ENCODE measurements at places on chromosomes 2 and 18.

DNA sequence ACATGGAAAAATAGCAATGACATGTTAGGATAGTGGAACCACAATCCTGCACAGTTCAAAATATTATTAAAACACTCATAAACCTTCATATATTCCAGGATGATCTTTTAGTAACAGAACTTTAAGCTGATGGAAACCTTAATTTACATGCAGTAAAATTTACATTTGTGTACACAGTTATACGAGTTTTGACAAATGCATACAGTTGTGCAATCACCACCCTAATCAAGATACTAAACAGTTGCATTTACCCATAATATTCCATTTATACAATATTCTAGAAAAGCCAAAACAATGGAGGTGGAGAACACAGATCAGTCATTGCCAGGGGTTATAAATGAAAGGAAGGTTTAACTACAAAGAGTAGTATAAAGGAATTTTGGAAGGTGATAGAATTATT, 117.6 kb downstream of the EXOC6B start:
- DNase-seq, result no peak

DNA sequence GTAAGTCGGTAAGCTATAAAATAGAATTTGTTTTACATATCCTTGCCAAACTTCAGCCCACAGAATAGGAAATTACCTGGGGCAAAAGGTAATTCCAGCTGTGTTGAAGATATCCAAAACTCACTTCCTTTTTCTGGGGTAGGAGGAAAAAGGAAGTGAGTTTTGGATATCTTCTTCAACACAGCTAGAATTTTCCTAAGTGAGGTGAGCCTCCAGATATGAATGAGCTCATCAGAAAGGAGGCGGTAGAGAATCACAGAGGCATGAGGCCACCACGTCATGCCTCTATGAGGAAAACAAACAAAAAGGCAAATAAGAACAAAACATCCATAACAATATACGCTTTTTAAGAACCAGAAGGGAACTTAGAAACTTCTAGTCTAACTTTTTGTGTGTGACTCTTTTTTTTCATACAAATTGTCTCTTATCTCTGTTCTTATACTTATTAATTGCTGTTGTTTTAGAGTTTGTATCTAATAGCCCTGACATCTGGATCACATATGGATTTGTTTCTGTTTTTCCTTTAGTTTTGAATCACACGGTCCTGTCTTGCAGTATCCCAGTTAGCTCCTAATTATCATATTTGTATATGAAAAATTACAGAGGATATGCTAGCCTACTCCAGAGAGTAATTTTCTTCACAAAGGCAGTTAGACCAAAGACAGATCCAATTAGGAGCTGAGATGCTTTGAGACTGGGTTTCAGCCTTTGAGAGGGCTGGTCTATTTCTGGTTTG, 104.5 kb downstream of the RBM43 start:
- no peak for DNase-seq

- no peak for DNase-seq
Observed at GRCh38 chr2:166031054-166031453, 77.5 kb upstream of the TTC21B start.

GRCh38 chr2:196592911-196593881, 46.3 kb upstream of the CCDC150 start:
- no peak for DNase-seq

DNA sequence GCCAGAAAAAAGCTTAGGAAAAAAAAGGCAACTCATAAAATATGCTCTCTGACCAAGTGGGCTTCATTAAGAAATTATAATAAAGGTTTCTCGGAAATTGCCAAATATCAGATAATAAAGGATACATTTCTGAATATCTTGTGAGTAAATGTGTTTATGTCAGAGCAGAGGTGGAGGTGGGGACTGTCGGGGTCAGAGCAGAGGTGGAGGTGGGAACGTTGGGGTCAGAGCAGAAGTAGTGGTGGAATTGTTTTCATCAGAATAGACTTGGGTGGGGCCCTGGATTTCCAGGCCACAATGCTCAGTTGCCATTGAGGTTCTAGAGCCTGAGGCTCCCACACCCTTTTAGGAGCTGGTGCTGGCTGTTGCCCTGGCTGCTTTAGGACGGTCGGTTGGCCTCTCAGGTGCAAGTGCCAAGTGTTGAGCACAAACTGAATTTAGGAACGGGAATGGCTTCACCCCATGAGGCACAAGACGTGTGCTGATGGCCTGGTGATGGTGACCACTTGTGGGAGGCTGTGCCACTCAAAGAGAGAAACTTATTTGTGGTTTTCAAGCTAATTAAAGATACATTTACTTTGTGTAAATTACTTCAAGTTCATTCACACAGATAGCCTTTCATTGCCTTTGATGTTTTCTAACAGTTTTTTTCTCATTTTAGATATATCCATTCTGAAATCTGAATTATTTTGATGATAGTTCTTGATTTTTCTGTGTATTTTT, 131.5 kb downstream of the ATP9B start:
- DNase-seq, result no peak

DNA sequence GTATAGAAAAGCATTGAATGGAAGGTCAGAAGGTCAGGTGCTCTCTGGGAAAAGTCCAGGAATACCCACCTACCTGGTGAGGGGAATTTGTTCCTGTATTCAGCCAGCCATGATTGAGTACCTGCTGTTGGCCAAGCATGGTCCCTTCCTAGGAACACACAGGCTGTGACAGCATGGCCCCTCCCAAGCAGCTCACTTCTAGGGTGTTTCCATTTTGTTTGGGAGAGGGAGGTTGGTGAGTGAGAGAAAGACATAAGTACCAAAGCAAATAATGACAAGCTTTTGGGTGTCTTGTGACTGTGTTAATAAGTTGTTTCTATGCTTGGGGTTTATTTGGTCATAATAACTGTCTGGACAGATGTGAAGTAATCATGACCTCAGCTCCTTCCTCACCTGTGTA, 46.3 kb downstream of the CABLES1 start:
- DNase-seq, result no peak

GRCh38 chr2:8607606-8608005, 74.2 kb upstream of the ID2 start:
- peak; percentile 72 for DNase-seq

GRCh38 chr2:10222-10875, 36.0 kb downstream of the FAM110C start:
- DNase-seq, result no peak

DNA sequence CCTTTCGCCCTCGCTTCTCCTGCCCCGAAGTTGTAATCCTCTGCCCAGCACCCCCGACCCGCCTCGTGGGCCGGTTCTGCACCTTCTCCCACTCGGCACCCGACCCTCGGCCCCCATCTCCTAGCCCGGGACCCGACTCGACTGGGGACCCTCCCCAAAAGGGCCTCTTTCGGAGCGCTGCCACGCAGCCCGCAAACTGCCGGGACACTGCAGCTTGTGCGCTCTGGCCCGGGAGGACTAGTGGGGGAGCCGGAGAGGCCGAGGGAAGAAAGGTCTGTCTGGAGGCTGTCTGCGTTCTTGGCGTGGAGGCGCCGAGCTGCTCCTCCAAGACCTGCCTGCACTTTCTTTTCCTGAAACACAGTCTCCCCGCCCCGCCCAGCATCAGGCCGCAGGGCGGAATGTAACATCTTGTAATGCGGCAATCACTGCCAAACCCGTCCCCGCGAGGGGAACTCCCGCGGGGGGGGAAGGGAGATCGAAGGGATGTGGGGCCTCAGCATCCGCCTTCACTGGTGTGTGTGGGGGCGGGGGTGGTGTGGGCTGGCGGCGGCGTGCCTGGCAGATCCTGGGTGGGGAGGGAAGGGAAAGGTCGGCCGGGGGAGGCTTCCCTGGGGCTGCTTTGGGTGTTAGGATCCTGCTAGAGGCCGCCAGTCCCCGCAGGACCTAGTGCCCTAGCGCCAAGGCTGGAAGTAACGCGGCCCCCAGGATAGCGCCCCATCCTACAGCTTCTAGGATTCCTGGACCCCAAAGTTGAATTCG, 7.4 kb downstream of the DLX2 start:
- no peak for DNase-seq

- no peak for DNase-seq
Observed at GRCh38 chr2:146437712-146438111, 1407.1 kb upstream of the ACVR2A start.

- no peak for DNase-seq
Observed at GRCh38 chr18:79531926-79532312, 136.2 kb downstream of the NFATC1 start.

- no peak for DNase-seq
Observed at GRCh38 chr2:106095478-106096298, 98.4 kb downstream of the UXS1 start.

GRCh38 chr18:49648326-49648725, 86.5 kb downstream of the LIPG start:
- DNase-seq, result no peak

DNA sequence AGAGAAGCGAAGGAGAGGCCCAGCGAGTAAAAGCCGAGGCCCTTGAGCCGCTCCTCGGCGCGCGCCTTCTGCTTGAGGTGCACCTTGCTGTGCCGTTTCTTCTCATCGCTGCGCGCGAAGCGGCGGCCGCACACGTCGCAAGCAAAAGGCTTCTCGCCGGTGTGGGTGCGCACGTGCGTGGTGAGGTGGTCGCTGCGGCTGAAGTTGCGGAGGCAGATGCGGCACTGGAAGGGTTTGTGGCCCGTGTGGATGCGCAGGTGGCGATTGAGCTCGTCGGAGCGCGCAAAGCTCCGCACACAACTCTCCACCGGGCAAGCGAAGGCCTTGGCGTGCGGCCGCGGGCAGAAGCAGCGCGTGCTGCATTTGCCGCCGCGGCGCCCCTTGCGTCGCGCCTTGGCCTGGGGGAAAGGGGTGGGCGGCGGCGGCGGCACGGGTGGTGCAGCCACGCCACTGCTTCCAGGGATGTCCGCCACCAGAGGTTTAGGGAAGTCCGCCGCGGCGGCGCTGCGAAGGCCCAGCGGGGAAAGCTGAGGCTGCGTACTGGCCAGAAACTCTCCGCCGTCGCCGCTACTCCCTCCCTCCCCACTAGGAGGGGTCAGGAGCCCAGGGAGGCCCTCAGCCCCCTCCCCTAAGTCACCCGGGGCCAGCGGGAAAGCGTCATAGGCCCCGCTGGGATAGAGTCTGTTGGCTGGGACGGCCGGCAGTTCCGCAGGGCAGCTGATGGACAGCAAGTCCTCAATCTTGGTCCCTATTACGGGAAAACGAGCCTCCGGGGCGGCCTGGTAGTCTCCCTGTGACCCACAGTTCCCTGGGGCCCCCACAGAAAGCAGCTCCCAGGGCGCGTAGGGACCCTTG, 1.7 kb downstream of the EGR4 start:
- DNase-seq, result no peak

GRCh38 chr18:63240531-63241316, 78.8 kb downstream of the BCL2 start:
- DNase-seq, result no peak

- no peak for DNase-seq
Observed at GRCh38 chr2:209763106-209763505, 8.5 kb upstream of the UNC80 start.

GRCh38 chr2:191835539-191836350, 11.1 kb downstream of the CAVIN2 start:
- no peak for DNase-seq

- no peak for DNase-seq
Observed at GRCh38 chr2:197191177-197191939, 119.2 kb downstream of the ANKRD44 start.

DNA sequence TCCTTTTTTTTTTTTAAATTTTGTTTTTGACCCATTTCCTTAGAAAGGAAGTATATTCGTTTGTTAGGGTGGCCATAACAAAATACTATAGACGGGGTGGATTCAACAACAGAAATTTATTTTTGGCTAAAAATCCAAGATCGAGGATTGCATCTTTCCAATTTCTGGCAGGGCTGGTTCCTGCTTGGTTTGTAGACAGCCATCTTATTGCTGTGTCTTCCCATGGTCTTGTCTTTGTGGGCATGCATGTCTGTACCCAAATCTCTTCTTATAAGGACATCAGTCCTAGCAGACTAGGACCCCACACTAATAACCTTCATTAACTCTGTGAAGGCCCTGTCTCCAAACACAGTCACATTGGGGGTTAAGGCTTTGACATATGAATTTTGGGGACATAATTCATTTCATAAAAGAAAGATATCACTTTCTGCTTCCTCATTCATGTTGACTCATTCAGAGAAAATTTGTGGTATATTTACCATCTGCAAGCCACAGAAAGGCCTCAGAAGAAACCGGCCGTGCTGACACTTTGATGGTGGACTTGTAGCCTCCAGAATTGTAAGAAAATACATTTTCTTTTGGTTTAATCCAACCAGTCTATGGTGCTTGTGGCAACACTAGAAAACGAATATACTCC, 262.1 kb downstream of the LPIN1 start:
- DNase-seq, result no peak

GRCh38 chr18:65336411-65336810, 414.4 kb upstream of the CDH7 start:
- no peak for DNase-seq

DNA sequence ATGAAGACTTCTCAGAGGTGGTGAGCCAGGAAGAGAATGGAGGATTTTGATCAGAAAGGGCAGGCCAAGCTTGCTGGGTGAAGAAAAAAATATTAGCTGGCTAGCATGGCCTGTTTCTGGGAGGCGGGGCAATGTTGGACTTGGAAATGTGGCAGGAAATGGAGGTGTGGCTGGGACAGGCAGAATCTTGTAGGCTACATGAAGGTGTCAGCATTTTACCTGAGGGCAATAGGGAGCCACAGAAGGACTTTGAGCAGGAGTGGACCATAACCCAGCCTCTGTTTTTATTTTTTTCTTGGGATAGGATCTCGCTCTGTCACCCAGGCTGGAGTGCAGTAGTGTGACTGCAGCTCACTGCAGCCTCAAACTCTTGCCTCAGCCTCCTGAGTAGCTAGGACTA, 31.7 kb downstream of the EMX1 start:
- DNase-seq, result no peak

GRCh38 chr18:63043516-63043915, 276.1 kb downstream of the BCL2 start:
- DNase-seq, result no peak

DNA sequence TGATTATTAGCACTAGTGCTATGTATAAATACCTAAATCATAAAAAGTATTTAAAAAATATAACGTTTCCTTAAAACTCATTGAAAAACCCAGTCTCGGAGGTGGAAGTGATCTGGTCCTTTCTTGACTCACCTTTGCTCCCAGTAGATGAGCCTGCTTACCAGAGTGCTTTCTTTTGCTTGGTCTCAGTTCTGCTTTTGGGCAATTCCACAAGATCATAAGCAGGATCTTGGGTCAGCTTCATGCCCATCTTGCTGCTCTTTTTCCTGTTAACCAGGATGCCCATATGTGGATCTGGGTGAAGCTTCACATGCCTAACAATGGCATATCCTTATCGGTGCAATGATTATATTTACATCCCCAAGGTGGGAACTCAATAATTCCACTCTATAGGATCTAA, 332.1 kb upstream of the FAM98A start:
- no peak for DNase-seq

- no peak for DNase-seq
Observed at GRCh38 chr2:37880551-37880950, 44.5 kb upstream of the RMDN2 start.

Measured in BJ (cell line).